ENCODE measurements at places on chromosomes 7 and 10.

DNA sequence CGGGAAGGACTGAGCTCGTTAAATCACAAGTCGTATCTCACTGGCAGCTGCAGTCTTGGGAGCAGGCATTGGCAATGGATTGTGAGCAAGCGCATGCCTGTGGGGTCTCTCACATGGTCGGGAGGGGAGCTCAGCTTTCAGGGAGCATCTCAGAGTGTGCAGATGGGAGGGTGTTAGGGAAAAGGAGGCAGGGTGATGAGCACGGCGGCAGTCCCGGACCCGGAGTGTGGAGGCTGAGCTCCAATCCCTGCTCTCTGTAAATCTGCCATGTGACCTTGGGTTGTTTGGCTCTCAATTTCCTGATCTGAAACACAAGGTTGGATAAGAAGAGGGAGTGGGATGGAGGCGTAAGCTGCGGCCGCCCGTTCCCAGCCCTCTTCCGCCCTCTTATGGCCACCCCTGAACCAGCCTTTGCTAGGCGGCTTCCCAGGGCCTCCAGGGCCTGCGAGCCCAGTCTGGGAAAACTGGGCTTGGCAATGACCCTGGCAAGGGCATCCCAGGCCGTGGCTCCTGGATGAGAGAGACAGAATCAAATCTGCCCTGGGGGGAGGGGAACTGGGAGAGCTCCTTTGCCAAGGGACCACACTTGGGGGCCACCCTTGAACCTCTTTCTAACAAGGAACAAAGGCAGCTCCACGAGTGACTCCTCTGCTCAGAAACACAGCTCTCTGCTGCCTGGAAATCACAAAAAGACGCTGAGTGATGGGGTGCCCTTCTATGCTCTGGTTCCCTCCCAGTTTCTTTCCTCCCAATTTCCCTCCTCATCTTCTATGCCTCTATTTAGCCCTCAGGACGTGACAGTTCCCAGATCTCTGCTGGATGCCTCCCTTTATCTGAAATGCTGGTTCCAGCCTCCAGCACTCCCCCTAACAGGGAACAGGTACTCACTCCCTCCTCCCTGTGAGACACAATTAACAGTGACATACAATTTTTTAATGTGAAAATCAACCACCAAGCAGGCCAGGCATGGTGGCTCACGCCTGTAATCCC is 41.7 kb upstream of the LOXL4 start:
- DNase-seq: peak; percentile 14

GRCh38 chr7:134339475-134339874 is 22.7 kb upstream of the SLC35B4 start:
- no peak for DNase-seq

DNA sequence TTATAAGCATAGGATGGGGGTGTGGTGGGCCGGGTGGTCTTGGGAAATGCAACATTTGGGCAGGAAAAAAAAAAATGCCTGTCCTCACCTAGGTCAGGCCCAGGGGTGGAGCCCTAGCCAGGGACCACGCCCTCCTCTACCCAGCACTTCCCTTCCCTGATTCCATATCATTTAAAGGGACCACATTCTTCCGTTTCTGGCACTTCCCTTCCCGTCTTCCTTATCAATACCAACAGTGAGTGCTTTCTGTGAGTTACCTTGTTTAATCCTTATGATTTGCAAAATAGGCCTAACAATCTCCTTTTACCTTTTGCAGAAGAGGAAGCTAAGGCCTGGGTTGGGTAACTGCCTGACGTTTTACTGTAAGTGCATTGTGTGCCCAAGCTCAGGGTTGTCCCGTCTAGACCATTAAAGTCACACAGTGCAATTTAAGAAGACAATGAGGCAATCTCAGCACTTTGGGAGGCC is 16.7 kb upstream of the C10orf95 start:
- DNase-seq: no peak

- no peak for DNase-seq
These were observed 39.5 kb downstream of the PRKAG2 start for GRCh38 chr7:151837285-151838042.

GRCh38 chr10:100742936-100743335 is 2.4 kb upstream of the PAX2 start:
- no peak for DNase-seq

GRCh38 chr10:77936697-77937567 is 10.4 kb upstream of the DLG5 start:
- no peak for DNase-seq

DNA sequence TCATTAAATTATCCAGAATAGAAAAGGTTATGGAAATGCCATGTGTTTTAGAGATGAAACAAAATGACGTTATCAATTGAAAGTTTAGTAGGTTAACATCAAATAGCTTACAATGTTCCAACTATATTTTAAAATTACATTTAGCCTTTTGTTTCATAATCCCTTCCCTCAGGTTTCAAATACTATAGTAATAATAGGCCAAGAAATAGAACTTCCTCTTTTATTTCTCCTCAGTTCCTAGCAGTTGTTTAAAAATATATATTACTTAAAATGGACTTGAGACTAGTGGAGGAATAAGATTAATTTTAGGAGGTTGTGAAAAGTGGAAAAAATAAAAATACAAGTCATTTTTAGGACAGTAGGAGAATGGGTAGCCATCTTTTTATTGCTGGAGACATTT is 16.4 kb upstream of the PDSS1 start:
- DNase-seq: no peak

All from CD4-positive, alpha-beta T cell treated with Interleukin-12 subunit alpha and Interleukin-12 subunit beta, for 1 hour (primary cell).